ENCODE measurements at places on chromosomes 7 and 10.

DNA sequence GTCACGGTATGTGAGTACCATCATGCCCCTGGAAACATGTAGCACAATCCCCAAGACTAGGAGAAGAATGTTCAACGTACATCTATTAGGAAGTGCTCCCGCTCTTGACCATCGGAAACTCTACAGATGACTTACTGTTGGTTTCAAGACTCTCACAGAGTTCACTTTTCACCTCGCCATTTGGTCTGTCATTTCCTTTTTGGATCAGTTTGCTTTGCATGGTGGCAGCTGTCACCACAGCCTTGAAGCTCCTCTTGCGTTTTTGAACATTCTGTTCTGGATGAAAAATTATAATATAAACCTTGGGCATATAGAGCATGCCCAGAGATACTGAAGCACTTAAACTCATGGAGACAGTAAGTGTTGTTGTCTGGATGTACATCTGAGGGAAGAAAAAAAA lies 806.8 kb downstream of the GRM8 start:
- no peak for DNase-seq

GRCh38 chr10:130141460-130141859 lies 5.3 kb downstream of the GLRX3 start:
- no peak for DNase-seq

DNA sequence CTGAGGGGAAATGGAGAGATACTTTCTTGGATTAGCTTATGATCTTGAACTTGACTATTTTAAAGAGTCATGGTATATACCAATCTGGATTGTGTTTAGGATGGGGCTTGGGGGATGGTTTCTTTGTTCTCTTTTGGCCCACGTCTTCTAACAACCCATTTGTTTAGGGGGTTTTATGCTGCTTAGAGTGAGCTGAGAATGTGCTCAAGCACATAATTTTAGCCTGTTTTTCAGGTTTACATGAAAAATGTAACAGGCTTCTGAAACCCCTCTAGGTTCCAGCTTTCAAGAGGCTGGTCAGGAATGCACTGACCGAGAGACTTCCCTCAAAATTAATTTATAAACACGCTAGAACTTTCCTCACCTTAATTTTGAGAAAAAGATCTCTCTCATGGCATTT lies 94.3 kb downstream of the AUTS2 start:
- DNase-seq: no peak

DNA sequence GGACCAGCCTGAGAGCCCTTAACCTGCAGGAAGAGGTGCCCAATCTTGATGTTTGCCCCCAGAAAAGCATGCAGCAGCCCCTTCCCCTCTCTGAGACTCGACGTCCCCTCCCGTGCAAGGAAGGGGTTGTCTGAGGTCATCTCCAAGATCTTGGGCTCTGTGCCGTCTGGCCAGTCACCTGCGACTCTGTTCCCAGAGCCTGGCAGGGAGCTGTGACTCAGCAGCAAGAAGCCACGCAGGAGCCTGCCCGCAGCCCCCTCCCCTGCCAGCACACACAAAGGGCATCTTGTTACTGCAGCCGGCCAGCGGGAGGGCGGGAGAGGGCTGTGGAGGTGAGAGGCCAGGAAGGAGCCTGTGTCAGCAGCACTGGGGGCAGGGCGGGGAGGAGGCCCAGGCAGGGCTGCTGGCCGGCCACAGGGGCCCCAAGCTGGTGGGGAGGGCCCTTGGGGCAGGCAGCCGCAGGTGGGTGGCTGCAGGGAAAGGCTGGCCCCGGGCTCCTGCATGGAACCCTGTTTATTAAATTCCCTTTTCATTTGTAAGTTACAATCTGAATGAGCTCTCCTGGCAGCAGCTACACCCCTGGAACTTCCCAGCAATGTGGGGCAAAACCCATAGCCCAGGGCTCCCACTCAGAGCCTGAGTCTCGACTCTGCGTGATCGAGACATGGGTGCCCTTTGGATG lies 103.7 kb upstream of the ZMIZ1 start:
- DNase-seq: no peak

- no peak for DNase-seq
These were observed 7.1 kb upstream of the TLX1 start for GRCh38 chr10:101123815-101124617.

GRCh38 chr7:18866359-18867036 lies 250.9 kb downstream of the TWIST1 start:
- no peak for DNase-seq

DNA sequence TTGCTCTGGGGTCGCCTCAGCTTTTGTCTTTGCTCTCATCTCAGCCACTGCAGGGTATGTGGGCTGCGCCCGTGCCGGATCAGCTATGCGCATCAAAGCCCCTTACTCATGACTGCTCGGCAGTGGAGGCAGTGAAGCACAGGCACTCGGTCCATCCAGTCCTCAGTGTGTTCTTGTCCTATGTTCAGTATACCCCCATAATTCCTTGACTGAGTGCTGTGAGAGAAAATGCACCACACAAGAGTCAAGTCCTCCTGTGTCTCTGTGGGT lies 27.4 kb downstream of the EPDR1 start:
- no peak for DNase-seq

DNA sequence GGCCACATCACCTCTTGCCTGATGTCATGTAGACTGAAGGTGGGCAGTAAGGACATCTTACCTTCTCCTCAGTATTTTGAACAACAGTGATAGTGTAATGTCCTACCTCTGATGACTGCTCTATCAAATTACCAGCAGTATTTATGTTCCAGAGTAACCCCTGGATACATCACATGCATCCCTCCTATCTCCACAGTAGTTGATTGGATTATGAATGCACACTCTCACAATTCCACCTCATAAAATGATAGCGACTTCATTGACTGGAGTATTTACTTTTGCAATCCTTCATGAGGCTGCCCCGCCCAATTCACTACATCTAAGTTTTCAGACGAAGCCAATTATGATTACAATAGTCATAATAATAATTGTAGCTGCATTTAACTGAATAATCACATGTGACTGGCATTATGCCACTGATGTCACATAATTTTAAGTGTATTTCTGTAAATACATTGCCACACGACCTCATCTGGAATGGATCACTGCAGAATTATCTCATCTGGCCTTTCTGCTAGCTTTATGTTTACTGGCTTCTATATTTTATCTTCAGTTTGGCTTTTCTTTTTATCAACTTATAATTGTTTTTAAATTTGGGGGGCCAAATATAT lies 268.9 kb downstream of the SLC25A13 start:
- no peak for DNase-seq

DNA sequence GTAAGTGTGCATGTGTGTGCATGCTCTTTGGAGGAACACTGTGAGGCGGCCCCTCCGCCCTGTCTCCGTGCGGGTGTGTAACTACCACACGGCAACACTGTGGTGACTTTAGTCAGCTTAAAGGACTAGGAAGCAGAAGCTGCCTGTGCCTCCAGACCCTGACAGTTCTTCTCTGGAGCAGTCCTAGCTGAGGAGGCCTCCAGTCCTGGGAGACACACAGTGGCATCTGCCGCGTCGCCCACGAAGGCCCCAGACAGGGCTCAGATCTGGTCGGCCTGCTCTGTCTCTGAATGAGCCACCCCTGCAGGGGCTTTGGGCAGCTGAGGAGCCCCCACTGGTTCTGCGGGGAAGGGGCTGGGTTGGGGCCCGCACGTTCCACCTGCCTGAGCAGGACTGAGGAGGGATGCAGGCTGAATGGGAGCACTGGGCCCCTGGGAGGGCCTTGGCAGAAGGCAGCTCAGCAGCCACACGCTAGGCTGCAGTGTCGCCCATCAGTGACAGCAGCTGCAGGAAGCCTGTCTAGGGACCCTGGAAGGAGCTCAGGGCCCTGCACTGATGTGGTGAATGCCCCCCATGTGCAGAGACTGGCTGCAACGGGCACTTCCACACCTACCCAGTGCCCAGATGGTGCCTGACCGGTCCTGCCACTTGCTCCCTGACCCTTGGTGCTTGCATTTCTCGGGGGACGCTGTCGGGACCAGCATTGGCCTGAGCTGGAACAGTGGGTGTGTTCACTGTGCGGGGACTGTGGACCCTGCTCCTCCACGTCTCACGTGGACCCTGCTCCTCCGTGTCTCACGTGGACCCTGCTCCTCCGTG lies 27.3 kb upstream of the KNDC1 start:
- no peak for DNase-seq

DNA sequence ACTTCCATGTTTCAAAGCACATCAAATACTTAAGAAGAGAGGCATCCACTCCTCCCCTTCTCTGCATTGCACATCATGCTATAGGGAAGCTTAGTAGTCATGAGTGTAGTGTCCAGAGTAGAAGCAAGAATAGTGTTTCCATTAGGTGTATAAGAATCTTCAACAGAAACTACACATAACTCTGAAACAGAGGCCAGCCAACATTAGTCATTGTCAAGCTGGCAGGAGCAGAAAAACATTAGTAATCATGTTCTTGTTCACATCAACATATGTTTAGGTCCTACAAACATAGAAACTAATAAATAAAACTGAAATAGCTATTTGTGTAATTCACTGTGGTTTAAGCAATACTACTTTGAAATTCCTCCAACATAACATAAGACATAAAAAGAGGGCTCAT lies 370.2 kb downstream of the PPP1R3A start:
- no peak for DNase-seq

DNA sequence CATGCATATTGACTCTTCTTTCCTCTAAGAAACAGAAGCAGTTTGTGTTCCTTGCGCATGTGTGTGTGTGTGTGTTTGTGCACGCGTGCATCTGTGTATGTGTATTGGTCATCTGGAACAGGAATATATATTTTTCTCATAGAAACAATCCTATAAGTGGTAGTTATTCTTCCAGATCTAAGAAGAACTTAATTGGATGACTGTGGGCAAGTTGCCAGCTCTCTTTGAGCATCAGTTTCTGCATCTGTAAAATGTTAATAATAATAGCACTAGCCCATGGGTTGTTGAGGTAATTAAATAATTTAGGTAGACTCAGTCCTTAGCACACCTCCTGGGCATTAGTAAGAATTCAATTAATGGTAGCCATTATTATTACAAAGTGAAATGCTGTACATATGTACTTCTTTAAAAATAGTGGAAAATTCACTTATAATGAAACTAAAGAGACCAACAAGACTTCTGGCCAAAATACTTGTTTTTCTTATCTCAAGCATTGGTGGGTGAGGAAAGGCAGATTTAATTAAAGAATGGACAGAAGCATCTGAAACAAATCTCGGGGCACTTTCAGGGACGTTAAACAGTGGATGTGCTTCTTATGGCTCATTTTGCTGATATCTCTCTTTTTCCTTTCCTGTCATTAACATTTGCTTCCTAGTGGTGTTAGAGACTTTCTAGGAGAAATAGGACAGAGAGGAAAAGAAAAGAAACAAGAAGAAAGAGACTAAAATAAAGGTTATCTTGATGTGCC lies 124.9 kb upstream of the HABP2 start:
- DNase-seq: no peak

GRCh38 chr10:112614586-112614985 lies 167.6 kb downstream of the VTI1A start:
- no peak for DNase-seq

DNA sequence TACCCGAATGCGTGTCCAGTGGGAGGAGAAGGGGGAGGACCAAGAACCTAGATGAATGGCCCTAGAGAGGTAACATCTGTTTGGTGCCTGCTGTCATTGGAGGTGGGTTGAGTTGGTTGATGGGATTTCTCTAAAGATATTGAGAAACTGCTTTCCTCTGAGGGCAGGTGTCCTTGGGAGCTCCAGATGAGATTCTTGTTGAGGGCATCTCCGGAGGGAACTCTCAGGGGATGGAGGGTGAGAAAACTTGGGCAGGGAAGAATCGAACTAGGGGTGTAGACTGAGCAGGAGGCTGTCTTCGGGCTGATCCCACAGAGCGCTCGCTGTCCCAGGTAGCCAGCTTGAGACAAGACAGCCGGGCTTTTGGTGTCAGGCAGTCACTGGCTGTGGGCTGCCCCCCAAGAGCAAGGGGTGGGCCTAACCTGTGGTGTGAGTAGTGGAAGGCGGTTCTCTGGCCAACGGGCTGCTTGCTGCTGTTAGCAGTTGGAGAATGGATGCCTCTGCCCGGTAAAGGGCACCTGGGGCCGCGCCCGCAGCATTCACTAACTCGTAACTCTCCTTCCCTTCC lies 3.7 kb downstream of the IRF5 start:
- DNase-seq: no peak

DNA sequence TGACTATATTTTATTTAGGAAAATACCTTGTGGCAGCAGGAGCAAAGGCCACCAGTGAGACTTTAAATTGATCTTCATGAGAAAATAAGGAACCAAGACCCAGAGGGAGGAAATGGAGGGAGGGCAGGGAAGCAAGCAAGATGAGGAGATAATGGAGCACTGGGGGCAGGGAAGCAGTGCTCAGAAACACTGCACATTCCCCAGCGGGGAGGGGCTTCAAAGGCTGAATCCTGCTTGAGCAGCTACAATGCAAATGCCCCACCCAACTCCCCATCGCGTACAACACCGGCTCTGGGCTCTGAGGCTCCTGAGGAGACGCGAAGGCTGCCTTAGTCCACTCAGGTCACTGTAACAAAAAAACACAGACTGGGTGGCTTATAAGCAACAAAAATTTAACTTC lies 503.8 kb downstream of the GRID1 start:
- no peak for DNase-seq

DNA sequence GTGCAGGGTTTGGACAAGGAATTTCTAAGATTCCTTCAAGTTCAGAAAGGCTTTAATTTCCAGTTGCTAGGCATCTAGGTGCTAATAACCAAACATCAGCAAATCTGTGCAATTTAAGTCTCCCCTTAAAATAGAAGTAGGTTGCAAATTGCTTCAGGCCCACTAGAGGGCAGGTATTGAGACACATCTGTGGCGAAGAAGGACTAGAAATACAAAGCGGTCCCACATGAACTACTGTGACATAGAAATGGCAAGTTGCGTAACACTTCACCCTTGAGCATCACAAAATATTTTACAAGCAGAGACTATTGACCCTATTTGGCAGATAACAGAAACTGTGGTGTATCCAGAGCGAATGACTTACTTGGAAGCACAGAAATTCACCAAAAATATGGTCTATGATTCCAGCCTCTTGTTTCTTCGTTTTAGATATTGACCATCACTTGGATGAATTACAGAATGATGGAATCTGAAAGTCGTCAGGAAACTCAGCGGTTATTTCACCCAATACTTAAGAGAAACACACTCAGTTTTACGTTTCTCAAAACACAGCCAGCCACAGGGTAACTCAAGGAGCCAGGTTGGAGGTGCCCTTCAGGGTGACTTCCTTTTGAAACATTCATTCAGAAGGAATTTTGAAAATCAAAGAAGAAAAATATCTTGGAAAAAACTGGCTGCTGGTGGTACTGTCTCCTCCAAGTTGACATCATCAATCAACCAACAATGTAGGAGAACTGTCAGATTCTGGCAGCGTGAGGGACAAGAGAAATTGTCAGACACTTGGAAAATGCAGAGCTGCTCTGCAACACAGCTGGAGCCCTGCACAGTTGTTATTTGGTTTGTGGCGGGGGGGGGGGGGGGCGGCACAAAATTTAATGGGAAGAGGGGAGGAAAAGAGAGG lies 256.3 kb upstream of the MINDY3 start:
- no peak for DNase-seq

DNA sequence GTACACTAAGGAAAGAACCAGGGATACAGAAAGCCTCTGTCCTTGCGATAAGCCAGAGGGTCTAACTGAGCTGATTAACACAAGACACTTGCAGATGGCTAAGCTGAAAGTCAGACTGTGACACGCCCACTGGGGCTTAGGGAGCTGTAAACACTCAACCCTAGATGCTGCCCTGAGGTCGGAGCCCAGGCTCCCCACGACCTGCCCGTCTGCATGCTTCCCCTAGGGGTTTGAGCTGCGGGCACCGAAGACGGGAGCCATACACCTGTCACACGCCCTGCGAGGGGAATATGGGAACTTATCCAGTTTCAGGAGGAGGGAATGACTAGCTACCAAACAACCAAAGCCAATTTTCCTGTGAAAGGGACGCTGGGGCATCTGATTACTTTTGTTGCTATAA lies 96.0 kb downstream of the HTR5A start:
- DNase-seq: no peak

GRCh38 chr7:15600298-15600697 lies 38.5 kb upstream of the AGMO start:
- no peak for DNase-seq
